ENCODE measurements at places on chromosomes 12 and 14. TPM values are rescaled to one million over a fixed set of nuclear protein-coding genes. Genes with fewer than 3 reads are reported as not detected.

The HOXC9 gene
- total RNA-seq: 12.4 TPM

The LRRC10 gene
- not detected for total RNA-seq

The CAPZA3 gene
- not detected for total RNA-seq

The ARID4A gene
- 5.2 TPM for total RNA-seq

The GPR135 gene
- 1.1 TPM for total RNA-seq

The WASHC3 gene
- total RNA-seq: 29.3 TPM

The C12orf50 gene
- 0.12 TPM for total RNA-seq

The KIF26A gene
- 3.0 TPM for total RNA-seq

The SLC4A8 gene
- total RNA-seq: 1.7 TPM

The TSPAN8 gene
- total RNA-seq: not detected

The ITGA5 gene
- 241 TPM for total RNA-seq

The SERPINA5 gene
- 0.15 TPM for total RNA-seq

The LALBA gene
- not detected for total RNA-seq

The KIF21A gene
- total RNA-seq: 19.7 TPM

The CBLN3 gene
- total RNA-seq: 0.77 TPM

The KERA gene
- not detected for total RNA-seq

The ESR2 gene
- 0.05 TPM for total RNA-seq

The CCNT1 gene
- total RNA-seq: 11.7 TPM

The NR1H4 gene
- not detected for total RNA-seq

The TMEM106C gene
- total RNA-seq: 119 TPM

The NUMB gene
- 42.4 TPM for total RNA-seq

The SMCO2 gene
- 0.17 TPM for total RNA-seq

The RAN gene
- 1,665 TPM for total RNA-seq

The GPHB5 gene
- total RNA-seq: not detected

The KRT73 gene
- total RNA-seq: not detected
